Breast epithelium (tissue), 4 donors: ENCODE measurements at places on chromosomes 12 and 14. TPM values are rescaled to one million over a fixed set of nuclear protein-coding genes. Genes with fewer than 3 reads are reported as not detected.

The TAPBPL gene
- 22.9 TPM for total RNA-seq

DNA sequence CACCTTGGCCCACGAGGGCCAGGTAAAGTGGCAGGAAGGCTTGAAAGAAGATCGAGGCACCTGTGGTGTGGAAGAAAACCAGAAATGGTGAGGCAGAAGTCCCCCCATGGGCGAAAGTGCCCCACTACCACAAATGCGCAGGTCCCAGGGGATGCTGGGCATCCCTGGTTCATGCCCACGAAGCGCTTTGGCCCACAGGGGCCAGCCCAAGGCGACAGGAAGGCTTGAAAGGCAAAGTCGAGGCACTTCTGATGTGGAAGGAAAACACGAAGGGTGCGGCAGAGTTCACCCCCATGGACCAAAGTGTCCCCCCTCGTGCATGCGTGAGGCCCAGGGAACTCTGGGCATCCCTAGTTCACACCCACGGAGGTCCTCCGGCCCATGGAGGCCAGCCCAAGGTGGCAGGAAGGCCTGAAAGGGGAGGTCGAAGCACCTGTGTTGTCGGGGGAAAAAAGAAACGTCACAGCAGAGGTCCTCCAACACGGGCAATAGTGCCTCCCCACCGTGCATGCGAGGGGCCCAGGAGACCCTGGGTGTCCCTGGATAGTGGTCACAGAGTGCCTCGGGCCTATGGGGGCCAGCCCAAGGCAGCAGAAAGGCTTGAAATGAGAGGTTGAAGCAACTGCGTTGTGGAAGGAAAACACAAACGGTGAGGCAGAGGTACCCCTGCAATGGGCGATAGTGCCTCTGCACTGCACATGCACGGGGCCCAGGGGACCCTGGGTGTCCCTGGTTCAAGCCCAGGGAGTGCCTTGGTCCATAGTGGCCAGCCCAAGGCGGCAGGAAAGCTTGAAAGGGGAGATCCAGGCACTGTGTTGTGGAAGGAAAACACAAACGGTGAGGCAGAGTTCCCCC is 373.9 kb downstream of the ALG10 start:
- peak; percentile 20 for DNase-seq

DNA sequence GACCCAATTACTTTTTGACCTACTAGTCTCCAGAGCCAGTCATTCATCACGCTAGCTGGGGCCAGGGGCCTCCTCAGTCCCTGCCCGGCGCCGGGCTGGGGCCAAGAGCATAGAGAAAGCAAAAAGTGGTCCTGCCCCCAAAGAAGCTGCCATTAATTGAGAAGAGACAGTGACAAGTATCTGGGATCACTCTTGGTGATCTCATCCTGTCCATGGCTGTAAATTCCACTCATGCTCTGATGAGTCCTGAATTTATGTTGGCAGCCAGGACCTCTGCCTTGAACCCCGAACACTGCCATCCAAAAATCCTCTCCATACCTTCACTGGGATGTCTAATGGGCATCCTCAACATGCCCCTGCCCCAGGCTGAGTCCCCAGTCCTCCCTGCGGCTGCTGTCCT is 34.4 kb upstream of the DLK1 start:
- DNase-seq, result no peak

GRCh38 chr14:69101331-69101826 is 51.5 kb downstream of the DCAF5 start:
- DNase-seq, result no peak

DNA sequence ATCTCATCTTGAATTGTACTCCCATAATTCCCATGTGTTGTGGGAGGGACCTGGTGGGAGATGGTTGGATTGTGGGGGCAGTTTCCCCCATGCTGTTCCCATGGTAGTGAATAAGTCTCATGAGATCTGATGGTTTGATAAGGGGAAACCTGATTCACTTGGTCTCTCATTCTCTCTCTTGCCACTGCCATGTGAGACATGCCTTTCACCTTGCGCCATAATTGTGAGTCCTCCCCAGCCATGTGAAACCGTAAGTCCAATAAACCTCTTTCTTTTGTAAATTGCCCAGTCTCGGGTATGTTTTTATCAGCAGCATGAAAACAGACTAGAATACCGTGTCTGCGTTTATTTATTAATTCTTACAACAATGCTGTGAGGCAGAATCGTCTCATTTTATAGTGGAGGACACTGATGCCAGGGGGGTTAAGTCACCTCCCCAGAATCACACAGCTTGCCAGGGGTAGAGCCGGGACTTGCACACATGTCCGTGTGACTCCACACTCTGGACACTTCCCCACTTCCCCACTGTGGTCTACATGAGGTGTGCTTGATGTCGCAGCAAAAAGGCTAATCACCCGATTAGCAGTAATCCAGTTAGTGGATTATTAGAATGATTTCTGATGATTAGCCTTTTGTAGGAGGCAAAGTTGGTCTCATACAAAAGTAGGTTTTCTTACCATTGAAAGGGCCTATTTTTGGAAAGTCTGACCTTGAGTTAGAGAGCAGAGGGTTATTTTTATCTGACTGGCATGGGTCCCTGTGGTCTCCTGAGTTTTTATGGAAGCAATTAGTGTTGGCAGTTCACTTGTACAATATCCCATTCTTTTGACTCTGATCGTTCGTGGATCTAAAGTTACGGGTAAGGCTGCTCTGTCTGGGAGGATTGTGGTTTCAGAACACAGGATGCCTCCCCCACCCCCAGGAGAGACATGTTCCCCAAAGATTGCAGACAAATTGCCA is 47.4 kb upstream of the BCL7A start:
- DNase-seq, result no peak
